Left ventricle myocardium inferior (tissue), 1 donor: ENCODE measurements at places on chromosomes 3 and 15. TPM values are rescaled to one million over a fixed set of nuclear protein-coding genes. Genes with fewer than 3 reads are reported as not detected.

DNA sequence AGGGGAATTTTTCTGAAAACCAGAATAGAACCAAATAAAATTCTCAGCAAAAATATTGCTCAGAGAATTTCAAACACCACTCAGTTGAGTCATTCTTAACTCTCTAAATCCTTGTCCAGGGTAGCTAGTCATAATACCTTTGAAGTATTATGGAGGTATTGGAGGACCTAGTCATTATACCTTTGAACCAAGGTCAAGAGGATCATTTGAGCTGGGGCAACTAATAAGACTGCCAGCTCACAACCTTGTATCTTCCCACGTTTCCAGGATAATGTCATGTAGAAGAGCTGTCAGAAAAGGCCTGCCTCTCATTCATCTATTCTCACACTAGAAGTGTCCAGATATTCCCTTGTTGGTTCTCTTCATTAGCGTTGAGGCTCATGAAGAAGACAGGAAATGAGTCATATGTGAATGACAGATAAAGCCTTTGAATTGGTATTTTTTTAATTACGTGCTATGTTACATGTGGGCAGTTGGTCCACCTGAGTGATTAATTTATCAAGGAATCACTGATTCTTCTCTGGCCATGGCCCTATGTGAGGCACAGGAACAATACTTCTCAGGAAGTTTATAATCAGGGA is 48.3 kb downstream of the TOPAZ1 start:
- DNase-seq, result no peak

DNA sequence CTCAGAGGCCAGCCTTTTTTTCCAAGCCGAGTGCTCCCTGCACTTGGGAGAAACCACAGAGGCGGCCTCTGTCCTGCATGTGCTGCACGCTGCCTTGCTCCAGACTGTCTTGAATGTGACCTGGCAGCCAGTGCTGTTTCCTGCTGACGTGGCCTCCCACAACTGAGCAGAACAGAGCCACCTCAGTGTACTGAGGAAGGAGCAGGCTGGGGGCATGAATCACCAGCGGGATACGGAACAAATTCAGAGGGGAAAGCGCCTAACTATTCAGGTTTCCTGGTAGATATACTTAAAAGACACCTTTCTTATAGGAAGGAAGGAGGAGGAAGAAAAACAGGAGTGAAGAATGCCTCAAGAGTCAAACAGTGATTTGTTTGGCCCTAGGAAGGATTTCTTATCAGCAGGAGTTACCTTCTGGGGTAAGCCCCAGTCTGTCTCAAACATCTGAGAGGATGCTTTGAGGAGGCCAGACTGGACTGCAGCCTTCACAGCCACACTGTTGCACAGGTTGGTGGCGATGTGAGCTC is 114.0 kb downstream of the FNDC3B start:
- DNase-seq, result peak; percentile 88

- no peak for DNase-seq
Observed at GRCh38 chr3:181076558-181076957, 87.0 kb upstream of the DNAJC19 start.

DNA sequence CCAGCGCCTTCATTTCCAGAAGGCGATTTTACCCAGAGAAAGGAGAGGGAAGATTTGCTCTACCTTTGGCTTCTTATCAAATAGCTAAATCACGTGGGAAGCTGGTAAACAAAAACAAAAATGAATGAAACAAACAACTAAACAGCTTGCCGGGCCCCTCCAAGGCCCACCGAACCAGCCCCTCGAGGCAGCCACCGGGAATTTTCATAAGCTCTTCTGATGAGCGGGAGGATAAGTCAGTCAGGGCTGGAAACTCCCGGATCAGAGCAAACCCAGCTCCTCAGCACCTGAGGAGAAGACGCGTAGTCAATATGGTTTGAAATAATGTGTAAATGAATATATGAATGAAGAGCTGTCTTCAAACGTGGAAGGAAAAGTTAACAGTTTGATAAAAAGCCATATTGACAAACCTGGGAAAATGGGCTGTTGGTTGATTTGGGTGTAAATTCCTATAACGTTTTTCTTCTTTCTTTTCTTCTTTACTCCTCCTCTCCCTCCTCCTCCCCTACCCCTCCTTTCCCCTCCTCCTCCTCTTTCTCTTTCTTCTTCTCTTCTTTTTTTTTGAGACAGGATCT is 10.7 kb downstream of the RPLP1 start:
- no peak for DNase-seq

DNA sequence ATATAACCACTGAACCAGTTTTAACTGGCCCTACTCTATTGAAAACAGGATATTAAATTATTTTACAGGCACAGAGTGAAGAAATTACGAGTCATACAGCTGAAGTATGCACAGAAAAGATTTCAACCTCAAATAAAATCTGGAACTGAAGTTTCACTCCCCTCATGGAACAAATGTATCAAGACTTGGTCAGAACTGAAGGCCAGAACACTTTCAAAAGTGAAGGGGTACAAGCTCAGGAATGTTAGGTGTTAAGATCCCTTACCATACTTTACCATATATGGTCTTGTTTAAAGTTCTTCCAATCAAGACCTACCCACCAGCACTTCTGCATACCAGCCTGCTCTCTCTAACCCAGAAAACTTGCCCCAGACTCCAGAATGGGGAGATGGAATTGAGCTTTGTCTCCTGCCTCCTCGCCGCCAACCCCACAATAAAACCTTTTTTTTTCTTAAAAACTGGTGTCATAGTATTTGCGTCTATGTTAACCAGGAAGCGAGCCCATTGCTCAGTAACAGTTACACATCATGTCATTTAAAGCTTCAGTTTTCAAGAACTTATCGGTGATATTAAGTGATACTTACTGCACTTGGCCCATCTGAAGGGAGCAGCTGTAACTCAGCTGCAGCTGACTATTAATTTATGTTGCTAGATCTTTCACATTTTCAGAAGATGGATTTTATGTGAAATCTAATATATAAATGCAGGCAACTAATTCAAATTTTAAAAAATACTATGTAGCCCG is 59.9 kb downstream of the OXSM start:
- no peak for DNase-seq

The CCR9 gene
- not detected for total RNA-seq

The PKM gene
- 1,009 TPM for total RNA-seq

The NR2E3 gene
- not detected for total RNA-seq

The CACNA1D gene
- total RNA-seq, result 1.1 TPM

The MUC13 gene
- total RNA-seq, result 0.08 TPM

The DZIP1L gene
- 4.7 TPM for total RNA-seq
